Ascending aorta (tissue), 2 donors: ENCODE measurements at places on chromosomes 2 and 18. TPM values are rescaled to one million over a fixed set of nuclear protein-coding genes. Genes with fewer than 3 reads are reported as not detected.

GRCh38 chr2:69493268-69493667 lies 56.0 kb upstream of the NFU1 start:
- H3K27ac ChIP-seq, result no peak overlapping the region
- H3K4me1 ChIP-seq, result no peaks in the 10 kb centered on the region
- no peaks in the 10 kb centered on the region for H3K36me3 ChIP-seq
- H3K27me3 ChIP-seq, result no peaks in the 10 kb centered on the region
- DNase-seq, result no peak
- H3K4me3 ChIP-seq, result no peak overlapping the region

Gene CRYBA2
- not detected for total RNA-seq

GRCh38 chr18:59029663-59030429 lies 109.8 kb upstream of the SEC11C start:
- peaks cover 15% of the 10 kb centered on the region for H3K4me1 ChIP-seq
- H3K36me3 ChIP-seq, result no peaks in the 10 kb centered on the region

DNA sequence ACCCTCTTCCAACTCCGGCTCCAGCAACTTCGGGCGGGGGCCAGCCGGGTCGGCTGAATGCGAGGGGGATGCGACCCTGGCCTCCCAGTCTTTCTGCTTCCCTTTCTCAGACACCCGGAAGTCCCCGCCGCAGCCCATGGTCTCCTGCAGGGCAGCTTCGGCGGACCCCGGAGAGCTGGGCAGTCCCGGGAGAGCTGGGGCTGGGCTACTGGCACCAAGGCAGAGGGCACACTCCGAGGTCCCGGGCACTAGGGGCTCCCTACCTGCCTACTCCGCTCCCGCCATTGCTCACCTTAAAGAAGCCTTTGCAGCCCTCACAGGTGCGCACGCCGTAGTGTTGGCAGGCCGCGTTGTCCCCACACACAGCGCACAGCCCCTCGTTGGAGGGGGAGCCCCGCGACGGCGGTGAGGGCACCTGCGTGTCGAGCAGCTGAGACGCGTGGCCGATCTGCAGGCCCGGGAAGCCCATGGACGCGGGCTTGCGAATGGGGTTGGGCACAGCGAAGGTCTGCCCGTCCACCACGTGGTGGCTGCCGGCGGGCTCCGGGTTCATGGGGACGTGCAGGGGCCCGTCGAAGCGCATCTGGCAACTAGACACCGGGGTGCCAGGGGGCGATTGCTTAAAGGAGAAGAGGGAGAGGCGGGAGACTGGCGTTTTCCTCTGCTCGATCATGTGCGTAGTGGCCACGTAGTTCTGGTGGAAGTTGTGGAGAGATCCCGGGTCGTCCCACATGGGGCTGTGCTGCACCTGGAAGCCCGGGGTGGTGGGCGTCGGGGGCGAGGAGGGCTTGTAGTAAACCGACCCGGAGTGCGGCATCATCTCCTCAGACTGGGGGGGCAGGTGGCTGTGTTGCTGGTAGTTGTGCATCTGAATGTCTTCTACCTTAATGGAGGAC lies 3.2 kb downstream of the NR4A2 start:
- H3K4me1 ChIP-seq, result no peaks in the 10 kb centered on the region
- H3K27ac ChIP-seq, result no peak overlapping the region
- peak; percentile 66 for DNase-seq
- H3K36me3 ChIP-seq, result no peaks in the 10 kb centered on the region

Gene CFAP221
- total RNA-seq, result not detected
